ENCODE measurements at places on chromosomes 7 and 10. TPM values are rescaled to one million over a fixed set of nuclear protein-coding genes. Genes with fewer than 3 reads are reported as not detected.

- no peak for DNase-seq
Measured at GRCh38 chr7:132618271-132618955, 42.1 kb upstream of the PLXNA4 start.

DNA sequence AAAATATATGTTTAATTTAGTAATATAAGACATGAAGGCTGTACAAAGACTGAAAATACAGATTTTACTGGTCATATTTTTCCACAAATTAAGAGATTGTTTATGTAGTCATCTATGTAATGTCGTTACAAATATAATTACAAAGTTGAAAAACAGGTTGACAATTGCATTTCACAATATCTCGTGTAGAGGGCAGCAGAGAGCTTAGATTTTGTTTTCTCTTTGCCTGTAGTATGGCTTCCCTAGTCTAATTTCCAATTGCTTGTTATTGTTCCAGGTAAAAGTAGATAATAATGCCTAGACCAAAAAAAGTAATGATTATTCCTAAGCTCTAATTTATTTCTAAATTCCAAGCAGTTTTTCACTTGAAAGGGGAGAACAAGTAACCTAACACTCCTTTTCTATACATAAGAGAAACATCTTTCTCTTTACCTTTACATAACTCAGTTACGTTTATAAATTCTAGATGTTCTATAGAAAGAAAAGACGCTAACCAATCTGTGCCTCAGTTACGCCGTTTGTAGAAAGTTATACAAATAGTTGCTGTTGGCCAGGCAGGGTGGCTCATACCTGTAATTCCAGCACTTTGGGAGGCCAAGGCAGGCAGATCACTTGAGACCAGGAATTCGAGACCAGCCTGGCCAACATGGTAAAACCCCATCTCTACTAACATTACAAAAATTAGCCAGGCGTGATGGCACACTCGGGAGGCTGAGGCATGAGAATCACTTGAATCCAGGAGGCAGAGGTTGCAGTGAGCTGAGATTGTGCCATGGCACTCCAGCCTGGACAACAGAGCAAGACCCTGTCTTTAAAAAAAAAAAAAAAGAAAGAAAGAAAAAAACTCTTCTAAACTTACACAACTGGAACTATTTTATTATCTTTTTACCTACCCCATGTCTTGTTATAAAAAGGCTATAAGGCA, 30.0 kb downstream of the NET1 start:
- peak; percentile 53 for DNase-seq

DNA sequence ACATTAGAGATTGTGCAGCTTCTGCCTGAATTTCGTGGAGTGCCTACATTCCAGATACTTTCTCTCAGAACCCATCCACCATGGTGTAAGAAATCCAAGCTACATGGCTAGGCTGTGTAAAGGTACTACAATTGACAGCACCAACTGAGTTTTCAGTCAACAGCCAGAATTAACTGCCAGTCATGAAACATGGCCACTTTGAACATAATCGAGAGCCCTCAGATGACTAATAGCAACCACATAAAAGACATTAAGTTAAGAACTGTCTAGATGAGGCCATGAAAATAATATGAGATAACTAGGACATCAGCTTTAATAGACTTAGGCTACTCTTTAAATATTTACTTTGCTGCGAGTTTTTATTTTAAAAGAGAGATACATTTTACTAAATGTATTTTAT, 1106.8 kb upstream of the LRRTM3 start:
- DNase-seq, result no peak

The GTF2IRD1 gene
- polyA plus RNA-seq, result 10.4 TPM

DNA sequence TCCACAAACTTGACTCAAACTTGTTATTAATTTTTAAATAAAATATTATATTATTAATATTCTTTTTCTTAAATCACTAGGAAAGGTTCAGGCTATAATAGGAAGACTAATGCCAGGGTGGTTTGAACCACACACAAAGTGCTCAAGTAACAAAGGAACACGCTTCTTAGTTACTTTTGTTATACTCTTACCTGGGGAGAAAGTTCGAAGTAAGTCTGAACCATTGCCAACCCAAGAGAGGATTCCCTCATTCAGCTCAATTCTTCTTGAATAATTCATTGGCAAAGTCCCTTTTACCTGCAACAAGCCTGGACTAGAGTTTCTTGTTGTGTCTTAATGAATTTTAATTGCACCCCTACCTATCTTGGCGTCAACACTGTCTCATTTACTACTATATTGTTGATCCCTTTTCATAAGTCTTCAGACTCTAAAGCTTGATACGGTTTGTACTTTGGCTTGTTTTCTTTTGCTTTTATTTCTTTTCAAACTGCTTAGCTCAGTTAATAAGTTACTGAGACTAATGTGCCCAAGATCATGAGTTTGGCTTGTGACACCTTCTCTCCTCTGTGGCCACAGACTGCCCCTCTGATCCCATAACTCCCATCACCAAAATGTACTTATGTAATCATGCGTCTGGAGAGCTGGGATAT, 10.2 kb upstream of the C10orf67 start:
- DNase-seq, result no peak

The PON1 gene
- polyA plus RNA-seq, result not detected

DNA sequence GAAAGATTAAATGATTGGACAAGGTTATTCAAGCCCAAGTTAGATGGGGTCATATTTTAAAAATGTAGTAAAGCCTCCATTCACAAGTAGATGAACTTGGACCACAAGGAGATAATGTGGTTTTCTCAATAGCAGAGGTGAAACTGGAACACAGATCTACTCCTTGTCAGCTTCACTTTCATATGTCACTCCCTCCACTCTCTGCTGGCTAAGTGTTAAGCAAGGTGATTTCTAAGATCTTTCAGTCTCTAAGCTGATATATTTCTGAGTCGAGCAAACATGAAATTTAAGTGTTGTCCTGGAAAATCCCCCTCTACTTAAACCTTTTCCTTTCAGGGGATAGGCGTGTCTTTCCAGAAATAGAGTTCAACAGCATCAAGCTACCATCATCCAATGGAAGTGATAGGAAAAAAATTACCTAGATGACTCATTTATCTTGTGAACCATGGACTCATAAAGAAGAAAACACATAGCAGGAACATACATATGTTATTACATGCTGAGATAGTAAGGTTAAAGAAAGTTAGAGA, 275.0 kb downstream of the PTEN start:
- DNase-seq, result peak; percentile 55

DNA sequence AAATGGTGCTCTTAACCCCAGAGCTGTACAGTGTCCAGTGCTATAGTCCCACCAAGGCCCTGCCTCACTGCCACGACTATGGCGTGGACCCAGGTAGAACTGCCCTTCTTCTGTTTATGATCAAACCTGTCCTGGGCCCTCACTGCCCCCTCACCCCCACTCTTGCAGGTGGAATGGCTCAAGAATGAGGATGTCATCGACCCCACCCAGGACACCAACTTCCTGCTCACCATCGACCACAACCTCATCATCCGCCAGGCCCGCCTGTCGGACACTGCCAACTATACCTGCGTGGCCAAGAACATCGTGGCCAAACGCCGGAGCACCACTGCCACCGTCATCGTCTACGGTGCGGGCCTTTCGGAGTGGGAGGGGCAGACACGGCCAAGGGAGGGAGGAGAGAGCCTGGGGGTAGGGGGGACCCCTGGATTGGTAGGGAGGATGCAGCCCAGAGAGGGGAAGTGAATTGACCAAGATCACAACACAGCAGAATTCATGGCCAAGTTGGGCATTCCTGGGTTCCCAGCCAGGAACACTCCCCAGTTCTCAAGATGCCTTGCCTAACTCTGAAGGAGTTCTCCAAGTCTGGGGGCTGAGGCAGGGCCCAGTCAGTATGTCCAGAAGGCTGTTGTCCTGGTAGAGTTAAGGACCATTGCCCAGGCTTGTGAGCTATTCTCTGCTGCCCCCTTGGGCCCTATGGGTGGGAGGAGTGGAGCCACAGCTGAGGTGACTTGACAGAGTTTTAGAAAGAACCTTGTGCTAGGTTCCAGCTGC, 32.4 kb upstream of the SLC29A3 start:
- no peak for DNase-seq

GRCh38 chr10:74730246-74730645, 96.2 kb upstream of the KAT6B start:
- no peak for DNase-seq

- no peak for DNase-seq
Measured at GRCh38 chr10:60645980-60646379, 132.3 kb upstream of the CDK1 start.

GRCh38 chr10:45075826-45076380, 75.2 kb downstream of the ZNF22 start:
- no peak for DNase-seq

DNA sequence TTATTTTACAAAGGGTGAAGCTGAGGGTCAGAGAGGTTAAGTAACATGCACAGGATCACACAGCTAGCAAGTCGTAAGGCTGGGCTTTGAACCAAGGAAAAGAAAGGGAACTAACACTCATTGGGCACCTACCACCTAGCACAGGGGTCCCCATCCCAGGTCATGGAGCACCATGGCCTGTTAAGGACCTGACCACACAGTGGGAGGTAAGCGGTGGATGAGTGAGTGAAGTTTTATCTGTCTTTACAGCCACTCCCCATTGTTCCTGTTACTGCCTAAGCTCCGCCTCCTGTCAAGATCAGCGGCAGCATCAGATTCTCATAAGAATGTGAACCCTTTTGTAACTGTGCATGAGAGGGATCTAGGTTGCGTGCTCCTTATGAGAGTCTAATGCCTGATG, 222.8 kb downstream of the RAB11FIP2 start:
- no peak for DNase-seq

DNA sequence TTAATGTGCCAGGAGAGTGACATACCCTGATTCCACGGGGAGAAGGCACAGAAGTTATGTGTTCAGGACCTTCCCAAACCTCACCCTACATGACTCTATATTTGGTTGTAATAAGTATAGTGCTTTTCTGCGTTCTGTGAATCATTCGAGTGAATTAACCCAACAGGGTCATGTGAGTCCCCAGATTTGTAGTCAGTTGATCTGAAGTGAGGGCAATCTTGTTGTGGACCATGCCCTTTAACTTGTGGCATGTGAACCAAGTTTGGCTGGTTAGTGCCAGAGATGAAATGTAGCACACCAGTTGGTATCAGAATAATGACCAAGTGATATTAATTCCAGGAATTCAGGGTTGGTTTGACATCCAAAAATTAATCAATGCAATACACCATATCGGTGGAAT, 70.2 kb downstream of the NHLRC2 start:
- no peak for DNase-seq

The TMEM229A gene
- not detected for polyA plus RNA-seq

- DNase-seq, result no peak
Measured at GRCh38 chr7:148711191-148712102, 12.7 kb downstream of the CUL1 start.

GRCh38 chr7:27046854-27047549, 48.8 kb downstream of the HOXA1 start:
- DNase-seq, result peak; percentile 52

The APBB1IP gene
- not detected for polyA plus RNA-seq

The GBX1 gene
- not detected for polyA plus RNA-seq

Measured in mammary epithelial cell (primary cell).